ENCODE measurements at places on chromosomes 1 and 21.
A peak's percentile ranks its signal among the peaks of the same experiment; 100 is the strongest.

DNA sequence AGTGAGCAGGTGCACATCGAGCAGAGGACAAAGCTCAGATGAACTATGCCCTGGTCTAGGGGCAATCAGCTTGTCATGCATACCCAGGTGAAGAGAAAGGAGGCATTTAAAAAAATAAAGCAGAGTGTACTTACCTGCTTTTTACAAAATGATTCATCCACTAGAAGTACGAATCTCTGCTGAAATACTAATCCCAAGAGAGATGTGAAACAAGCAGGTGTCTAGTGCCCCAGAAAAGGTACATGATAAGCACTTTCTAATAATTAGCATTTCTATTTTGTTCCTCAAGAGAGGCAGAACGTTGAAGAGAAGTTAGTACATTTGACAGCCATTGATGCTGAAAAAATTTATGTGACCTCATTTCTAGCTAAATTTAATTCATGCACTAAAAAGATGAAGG, 31.1 kb downstream of the CHODL start:
- peak; percentile 88 for DNase-seq

DNA sequence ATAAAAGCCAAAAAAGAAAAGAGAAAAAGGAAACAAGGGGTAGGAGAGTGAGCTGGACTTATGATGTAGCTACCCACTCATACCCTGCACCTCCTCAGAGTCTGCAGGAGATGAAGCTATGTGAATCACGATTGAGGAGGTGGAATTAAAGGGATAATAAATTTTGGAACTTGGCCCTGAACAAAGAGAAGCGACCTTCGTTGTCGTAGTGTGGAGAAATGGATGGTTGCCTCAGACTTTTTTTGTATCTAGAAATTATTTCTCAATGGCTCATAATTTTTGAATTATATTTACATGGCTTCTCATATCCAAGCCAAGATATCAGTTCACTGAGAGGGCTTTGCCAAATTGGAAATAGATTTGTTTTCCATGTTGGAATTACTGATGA, 37.8 kb upstream of the SIPA1L2 start:
- DNase-seq = no peak

DNA sequence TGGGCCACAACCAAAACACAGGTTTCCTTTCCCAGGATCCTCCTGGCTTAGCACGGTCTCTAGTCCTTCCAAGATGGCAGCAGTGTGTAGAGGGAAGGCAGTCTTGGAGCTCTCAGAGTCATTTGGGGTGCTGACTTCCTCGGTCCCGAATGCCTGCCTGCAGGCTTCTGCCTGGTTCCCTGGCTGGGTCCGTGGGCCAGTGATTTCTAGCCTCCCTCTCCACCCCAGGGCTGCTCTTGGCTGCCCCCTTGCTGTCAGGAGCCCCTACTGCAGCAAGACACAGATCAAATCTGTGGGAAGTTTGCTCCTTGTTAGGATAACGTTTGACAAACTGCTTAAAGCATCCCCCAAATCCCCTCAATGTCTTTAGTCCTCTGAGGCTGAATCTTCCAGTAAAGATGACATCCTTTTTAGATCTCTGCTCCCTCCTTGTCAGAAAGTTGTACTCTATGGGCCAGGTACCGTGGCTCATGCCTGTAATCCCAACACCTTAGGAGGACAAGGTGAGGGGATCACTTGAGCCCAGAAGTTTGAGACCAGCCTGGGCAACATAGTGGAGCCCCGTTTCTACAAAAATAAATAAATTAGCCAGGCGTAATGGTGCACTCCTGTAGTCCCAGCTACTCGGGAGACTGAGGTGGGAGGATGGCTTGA, 272.5 kb downstream of the RRAGC start:
- DNase-seq = peak; percentile 12

DNA sequence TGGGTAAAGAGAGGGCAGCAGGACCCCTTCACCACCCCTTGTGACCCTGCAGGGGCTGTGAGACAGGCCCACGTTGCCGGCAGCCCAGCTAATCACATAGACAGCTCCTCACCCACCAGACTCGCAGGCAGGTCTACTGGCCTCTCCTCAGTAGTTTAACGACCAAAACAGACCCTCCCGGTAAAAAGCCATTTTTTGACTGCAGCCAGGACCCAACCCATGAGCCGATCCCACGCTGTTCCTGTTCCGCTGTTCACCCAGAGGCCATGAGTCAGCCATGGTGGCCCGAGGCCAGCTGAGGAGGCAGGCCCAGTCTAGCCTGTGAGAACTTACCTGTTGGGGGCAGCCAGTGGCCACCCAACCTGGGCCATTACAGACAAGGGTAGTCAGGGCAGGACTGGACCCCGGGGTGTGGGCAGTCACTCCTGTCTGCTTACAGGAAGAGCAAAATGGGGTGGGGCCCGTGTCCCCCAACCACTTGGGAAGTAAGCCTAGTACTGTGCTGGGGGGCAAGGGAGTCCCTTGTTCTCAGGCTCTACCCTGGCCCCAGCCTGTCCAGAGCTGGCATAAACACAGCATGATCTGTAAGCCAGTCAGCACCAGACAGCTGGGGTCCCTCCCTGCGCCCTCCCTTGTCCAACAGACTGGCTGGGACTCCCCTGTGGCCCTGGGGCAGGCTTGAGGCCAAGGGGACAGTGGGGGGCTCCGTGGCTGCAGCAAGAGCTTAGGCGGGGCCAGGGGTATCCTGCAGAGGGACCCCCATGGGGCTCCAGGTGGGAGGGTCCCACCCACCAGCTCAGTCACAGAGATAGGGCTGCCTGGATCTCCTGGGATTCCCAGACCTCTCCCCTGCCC, 61.9 kb downstream of the WNT9A start:
- DNase-seq = no peak

DNA sequence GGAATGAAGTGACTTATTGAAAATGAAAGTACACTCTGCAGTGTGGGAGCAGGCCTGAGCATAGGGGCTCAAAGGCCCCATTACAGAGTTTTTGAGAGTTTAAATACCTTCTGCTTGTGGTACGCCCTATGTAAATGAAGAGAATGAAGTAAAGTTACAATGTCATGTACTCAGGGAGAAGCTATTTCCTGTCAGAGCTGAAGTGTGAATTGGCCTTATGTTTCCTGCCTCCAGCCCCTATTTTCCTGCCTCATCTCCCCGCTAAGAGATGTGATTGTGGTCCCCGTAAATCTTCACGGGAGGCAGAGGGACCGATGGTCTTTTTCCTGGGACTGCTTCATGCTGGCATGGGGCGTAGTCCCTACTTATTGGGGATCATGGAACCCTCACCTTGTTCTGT, 2.5 kb upstream of the ZNF683 start:
- no peak for DNase-seq

GRCh38 chr1:3050603-3051002, 18.4 kb upstream of the PRDM16 start:
- DNase-seq = no peak

DNA sequence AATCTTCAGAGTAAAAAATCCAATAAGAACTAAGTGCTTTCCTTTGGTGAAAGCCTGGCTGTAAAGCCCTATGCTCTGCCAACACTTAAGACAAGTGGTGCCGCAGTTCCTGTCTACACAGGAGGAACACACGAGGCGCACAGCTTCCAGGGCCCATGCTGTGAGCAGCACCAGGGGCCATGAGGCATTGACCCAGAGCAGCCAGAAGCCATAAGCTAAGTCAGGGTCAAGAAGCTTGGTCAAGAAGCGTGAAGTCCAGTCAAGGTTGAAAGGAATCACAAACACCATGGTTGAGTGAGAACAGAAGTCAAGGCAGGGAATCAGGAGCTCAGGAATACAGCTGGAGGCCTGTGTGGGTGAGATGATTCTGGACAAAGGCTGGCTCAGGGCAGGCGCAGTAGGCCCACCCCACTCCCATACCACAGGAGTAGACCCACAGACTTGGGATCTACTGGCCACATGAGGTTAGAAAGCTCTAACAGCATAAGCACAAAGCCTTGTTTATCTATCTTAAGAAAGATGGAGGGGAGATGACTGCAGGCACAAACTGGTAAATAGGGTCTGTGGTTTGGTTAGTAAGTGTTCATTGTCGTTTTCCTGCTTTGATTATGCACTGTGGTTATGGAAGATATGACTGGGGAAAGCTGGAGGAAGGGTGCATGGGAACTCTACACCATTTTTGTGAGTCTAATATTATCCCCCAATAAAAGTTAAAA, 42.9 kb upstream of the RCAN3 start:
- no peak for DNase-seq

DNA sequence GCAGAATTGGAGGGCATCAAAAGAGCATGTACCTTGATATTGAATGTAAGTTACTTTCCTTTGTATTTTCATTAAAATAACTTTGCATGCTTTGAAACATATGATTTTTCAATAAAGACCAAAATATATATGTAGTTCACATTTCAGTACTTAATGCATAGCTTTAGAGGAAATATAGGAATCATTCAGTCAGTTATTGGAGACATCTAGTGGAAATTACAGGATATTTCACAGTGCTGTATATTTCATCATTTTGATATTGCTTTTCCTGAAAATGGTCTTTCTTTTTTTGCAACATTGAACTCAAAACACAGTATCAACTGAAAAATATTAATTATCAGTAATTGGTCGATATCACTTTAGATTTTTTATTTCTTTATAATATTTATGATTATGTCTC, 375.8 kb downstream of the NCAM2 start:
- no peak for DNase-seq

GRCh38 chr1:226945106-226945857, 5.2 kb downstream of the COQ8A start:
- peak; percentile 84 for DNase-seq

- DNase-seq = no peak
Observed at GRCh38 chr1:92853299-92853698, 21.5 kb downstream of the RPL5 start.

DNA sequence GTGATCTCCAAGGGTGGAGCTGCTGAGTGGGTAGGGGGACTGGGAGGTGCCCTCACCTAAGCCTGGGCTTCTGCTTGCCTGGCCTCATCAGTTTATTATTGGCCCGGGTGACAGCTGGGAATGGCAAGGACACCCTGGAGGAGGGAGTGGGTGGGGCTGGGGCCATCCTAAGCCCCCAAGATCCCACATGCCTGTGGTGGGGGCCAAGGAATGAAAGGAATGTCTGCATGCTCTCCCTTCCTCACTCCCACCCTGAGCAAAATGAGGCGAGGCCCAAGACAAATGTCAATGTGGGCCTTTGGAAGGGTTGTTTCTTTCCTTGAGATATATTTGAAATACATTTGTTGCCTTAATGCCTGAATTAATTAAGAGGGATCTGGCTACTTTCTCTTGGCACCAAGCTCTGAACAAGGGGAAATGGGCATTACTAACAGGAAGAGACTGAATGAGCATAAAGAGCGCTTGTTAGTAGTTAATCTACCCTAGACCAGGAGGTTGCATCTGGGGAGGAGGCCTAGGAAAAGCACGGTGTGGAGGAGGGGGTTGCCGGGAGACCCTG, 19.7 kb upstream of the CHI3L1 start:
- DNase-seq = no peak

- no peak for DNase-seq
Observed at GRCh38 chr1:8202182-8202905, 115.6 kb upstream of the SLC45A1 start.

DNA sequence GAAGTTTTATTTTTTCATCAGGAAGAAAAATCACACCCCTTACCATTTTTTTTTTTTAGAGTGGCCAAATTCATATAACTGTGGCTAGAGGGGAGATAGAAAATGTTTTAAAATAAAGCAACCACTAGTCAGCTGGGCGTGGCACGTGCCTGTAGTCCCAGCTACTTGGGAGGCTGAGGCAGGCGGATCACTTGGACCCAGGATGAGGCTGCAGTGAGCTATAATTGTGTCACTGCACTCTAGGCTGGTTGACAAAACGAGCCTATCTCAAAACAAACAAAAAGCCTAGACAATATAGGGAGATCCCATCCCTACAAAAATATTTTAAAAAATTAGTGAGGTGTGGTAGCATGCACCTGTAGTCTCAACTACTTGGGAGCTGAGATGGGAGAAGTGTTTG, 14.8 kb upstream of the BECN2 start:
- no peak for DNase-seq

DNA sequence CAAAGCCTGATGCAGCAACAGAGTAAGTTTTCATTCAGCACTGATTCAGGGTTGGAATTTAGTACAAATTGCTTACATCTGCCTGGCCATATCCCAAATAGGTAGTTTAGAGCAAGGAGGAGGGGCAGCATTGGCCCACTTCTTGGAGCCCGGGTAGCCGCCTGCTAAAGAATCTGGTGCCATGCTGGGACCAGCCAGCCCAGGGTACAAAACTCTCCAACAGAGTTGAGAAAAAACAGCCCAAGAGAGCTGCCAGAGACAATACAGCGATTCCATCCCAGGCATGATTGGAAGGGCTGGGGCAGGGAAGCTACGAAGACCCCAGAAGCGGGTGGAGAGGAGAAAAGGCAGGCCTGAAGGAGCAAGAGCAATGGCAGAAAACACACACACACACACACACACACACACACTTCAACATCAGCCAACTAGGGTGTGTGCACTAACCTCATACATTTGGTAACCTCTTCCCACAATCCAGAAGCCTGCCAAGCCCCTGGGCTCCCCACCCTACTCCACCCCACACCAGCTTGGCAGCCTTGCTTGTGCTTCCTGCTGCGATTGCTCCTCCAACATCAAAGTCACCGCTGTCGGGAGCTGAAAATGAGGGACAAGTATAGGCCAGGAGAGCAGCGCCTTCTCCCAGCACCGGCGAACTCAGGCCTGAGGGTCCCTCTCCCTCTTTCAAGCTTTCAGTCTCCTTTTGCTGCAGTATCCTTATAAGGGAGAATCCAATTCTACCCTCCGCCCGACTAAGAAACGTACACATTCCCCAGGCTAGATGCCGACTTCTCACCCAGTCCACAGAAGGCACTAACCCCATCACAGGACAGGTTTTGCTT, 1.2 kb downstream of the PIK3C2B start:
- DNase-seq = peak; percentile 48

GRCh38 chr1:27598902-27599528, 4.9 kb downstream of the AHDC1 start:
- peak; percentile 84 for DNase-seq

- no peak for DNase-seq
Observed at GRCh38 chr1:118984722-118985639, 3.2 kb downstream of the TBX15 start.

DNA sequence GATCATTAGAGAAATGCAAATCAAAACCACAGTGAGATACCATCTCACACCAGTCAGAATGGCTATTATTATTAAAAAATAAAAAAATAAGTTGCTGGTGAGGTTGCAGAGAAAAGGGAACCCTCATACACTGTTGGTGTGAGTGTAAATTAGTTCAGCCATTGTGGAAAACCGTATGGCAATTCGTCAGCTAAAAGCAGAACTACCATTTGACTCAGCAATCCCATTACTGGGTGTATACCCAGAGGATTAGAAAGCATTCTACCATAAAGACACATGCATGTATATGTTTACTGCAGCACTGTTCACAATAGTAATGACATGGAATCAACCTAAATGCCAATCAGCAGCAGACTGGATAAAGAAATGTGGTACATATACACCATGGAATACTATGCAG, 42.2 kb downstream of the GIPC2 start:
- no peak for DNase-seq

GRCh38 chr1:150564051-150564991, 15.1 kb downstream of the MCL1 start:
- DNase-seq = no peak

DNA sequence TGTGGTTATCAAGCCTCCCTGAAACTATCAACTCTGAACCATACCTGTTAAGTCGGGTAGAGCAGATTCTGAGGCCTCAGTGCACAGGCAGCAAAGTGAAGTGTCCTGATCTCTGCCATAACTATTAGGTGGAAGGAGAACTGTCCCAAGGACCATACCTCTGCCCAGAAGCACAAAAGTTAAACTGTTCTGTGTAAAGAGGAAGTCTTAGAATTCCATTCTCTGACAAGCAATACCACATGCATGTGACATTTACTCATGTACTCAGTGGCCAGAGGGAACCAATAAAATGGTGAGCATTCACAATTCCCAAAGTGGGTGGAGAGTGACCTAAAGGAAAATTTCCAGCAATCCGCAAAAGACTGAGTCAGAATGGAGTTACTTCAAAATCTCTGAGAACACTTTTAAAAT, 61.0 kb downstream of the TOR3A start:
- no peak for DNase-seq

All from NCI-H345 (cell line).